ENCODE measurements at places on chromosomes 4 and X.

GRCh38 chr4:137421796-137422195 is 110.5 kb downstream of the PCDH18 start:
- DNase-seq: no peak

DNA sequence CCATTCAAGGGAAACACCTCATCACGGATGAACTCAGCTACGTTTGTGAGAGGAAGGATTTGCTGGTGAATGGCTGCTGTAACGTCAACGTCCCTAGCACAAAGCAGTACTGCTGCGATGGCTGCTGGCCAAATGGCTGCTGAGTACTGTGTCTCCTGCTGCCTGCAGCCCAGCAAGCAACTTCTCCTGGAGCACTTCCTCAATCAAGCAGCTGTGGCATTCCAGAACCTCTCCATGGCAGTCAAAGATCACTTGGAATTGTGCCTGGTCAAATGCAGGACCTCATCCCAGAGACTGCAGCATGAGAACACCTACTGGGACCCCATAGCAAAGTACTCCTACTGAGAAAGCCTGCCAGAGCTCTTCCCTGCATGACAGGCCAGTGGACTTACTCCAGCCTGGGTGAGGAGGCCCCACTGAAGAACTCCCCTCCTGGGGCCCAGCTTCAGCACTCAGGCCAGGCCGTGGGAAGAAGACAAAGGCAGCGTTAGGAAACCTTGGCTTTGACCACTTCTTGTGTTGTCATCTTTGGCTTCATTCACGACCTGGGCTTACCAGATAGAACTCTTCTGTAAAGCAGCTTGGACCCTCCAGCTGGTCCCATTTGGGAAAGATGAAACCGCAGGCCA is 244.3 kb downstream of the RBMX2 start:
- DNase-seq: no peak

DNA sequence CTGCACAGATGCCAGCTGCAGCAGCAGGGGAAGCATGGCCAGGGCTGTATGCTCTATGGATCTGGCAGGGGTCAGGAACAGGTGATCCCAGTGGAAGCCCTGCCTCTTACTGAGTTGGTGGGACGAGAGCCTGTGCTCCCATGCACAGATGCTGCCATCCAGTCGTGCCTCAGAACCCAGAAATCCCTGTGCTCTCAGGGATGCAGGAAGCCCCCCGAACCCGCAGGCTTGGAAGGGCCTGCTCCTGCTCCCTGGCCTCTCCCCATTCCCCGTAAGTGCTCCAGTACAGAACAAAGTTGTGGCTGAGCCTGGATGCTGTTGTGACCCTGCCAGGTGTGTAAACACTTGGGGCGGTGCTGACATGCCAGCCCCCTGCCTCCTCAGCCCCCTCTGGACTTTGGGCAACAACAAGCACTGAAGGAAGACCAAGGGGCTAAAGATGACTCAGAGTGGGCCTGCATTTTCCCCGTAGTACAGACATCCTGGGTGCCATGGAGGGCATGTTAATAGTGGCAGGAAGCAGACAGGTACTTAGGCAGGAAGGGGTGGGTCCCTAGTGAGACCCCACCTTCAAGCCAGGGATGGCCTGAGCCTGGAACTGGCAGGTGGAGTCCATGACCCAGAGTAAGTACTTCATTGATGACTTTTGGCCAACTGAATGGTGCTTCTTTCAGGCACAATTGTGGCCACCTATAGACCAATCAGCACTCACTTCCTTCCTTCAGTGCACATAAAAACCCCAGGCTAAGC is 1640.7 kb downstream of the C4orf33 start:
- DNase-seq: no peak

GRCh38 chr4:154869301-154869700 is 88.2 kb downstream of the RBM46 start:
- no peak for DNase-seq

- no peak for DNase-seq
Observed at GRCh38 chr4:108820492-108821350, 57.9 kb upstream of the ETNPPL start.

DNA sequence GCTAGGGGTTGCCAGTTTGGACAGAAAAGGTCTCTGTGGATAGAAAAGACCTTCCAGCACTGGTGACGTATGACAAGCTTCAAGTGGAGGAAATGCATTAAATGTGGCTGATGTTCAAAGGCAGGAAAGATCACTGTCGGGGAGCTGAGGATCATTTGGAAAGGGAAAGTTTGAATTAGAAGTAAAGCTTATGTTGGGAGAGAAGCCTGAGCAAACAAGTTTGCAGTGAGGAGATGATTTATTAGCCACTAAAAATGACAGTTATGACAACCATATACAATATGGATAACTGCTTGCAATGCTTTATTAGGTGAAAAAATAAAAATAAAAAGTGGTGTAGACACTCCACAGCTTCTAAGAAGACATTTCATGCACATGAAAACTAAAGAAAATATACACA is 135.3 kb upstream of the HS3ST1 start:
- DNase-seq: no peak

GRCh38 chr4:13476915-13477314 is 7.2 kb downstream of the RAB28 start:
- no peak for DNase-seq

GRCh38 chr4:8278421-8279287 is 9.1 kb downstream of the HTRA3 start:
- DNase-seq: no peak

DNA sequence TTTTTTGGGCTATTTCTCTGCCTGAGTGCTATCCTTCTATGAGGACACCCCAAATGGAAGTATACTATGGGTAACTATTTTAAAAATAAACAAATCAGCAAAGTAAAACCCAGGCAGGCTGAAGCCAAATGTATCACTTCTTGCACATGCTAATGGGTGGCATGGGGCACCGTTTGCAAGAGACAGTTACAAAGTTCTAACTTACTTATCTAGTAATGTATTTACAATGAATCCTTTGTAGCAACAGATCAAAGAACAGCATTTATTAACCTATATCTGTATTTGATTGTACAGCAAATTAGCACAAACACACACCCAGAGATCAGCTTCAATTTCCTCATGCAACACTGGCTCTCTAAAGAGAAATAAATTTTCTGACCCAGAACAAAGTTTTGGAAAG is 225.5 kb downstream of the ZNF674 start:
- no peak for DNase-seq

DNA sequence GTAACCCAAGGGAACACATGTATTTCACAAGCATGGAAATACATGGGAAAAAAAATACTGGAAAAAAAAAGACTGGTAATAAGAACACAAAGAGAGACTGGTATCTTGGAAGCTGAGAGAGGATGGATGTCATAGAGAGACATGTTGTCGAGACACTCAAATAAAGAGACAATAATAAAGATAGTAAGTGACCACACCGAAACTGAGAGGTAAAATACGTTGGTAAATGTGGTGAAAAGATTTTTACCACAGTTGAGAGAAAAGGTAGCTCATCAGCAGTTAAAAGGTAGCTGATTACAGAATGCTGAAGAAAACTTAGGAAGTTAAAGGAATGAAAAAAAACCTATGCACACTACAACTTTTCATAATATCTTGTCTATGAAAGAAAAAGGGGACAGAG is 81.1 kb downstream of the ARAP2 start:
- no peak for DNase-seq

DNA sequence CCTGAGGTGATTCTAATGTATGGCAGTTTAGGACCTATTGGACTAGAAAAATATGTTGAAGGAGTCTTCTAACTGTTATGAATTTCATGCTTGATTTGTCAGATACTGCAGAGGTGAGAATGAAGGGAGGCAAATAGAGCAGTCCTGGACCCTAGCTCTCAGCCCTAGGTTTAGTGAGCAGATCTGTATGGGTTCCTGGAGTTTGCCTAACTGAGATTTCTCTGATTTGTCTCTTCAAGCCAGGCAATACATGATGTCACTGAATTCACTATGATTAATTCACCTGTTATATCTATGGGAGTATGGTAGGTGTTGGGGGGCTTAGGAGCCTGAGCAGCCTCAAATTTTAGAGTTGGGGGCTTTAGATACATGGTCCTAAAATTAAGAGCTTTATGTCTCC is 2.6 kb downstream of the MND1 start:
- DNase-seq: no peak

GRCh38 chrX:18981124-18981807 is 2.6 kb downstream of the PHKA2 start:
- DNase-seq: no peak

DNA sequence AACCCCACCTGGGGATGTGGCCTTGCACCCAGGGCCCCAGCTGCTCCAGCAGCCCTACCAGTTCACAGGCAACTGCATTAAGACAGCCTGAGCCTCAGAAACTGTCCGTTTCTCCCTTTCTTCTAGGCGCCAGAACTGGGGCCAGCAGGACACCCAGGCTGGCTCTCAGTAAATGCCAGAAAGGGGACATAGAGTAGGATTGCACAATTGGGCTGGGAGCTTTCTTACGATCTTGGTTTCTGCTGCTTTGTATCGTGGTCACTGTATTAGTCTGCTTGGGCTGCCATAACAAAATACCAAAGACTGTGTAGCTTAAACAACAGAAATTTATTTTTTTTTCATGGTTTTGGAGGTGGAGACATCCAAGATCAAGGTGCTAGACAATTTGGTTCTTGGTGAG is 48.4 kb downstream of the NALF2 start:
- no peak for DNase-seq

DNA sequence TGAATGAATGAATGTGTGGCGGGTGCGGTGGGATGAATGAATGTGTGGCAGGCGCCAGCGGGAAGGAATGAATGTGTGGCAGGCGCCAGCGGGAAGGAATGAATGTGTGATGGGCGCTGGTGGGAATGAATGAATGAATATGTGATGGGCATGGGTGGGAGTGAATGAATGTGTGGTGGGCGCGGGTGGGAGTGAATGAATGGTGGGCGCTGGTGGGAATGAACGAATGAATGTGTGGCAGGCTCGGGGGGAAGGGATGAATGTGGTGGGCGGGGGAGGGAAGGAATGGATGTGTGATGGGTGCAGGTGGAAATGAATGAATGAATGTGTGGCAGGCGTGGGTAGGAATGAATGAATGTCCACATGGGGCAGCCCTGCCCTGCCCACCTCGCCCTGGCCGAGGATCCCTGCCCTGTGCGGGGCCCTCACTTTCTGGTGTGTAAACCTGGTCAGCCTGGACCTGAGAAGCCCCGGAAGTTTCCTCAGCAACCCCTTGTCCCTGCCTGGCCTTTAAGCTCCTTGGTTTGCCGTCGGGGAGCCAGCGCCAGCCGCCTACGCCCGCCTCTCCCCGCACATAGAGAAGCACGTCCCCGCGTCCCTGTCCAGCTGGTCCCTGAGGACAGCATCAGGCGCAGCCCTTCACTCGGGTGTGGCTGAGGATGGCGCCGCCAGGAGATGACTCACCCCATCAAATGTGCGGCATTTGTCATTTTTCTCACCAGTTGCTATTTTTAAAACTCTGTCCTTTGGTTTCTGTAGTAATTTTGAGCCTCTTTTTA is 112.8 kb upstream of the LRPAP1 start:
- DNase-seq: no peak

- DNase-seq: no peak
Observed at GRCh38 chrX:17617806-17618205, 119.5 kb upstream of the SCML1 start.

- no peak for DNase-seq
Observed at GRCh38 chrX:119756926-119757635, 1.3 kb upstream of the SOWAHD start.

DNA sequence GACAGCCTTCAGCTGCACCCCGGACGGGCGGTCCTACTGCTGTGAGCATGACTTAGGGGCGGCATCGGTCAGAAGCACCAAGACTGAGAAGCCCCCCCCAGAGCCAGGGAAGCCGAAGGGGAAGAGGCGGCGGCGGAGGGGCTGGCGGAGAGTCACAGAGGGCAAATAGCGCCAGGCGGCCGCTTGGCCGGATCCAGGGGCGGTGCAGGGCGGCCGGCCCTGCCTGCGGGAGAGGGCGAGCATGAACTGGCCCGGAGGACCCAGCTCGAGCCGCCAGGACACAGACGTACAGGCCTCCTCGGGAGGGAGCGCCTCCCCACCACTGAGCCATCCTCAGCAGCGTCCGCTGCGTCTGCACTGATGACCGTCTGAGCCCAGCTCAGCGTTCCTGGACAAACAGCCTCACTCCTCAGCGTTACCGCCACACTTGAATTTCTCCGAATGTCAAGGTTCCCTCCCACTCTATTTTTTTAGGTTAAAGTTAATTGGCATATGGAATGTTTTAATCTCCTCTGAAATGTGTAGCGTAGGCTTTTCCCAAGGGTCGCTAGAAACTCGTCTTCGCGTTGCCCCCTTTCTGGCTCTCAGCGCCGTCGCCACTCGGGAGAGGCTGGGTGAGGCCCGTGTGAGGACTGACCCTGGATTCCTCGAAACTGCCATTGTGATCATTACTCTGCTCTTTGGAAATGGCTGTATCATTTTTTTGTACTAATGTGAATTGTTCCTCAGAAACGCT is 29.9 kb downstream of the NELFA start:
- DNase-seq: no peak

GRCh38 chr4:180809439-180809838 is 1433.8 kb upstream of the TENM3 start:
- DNase-seq: no peak

DNA sequence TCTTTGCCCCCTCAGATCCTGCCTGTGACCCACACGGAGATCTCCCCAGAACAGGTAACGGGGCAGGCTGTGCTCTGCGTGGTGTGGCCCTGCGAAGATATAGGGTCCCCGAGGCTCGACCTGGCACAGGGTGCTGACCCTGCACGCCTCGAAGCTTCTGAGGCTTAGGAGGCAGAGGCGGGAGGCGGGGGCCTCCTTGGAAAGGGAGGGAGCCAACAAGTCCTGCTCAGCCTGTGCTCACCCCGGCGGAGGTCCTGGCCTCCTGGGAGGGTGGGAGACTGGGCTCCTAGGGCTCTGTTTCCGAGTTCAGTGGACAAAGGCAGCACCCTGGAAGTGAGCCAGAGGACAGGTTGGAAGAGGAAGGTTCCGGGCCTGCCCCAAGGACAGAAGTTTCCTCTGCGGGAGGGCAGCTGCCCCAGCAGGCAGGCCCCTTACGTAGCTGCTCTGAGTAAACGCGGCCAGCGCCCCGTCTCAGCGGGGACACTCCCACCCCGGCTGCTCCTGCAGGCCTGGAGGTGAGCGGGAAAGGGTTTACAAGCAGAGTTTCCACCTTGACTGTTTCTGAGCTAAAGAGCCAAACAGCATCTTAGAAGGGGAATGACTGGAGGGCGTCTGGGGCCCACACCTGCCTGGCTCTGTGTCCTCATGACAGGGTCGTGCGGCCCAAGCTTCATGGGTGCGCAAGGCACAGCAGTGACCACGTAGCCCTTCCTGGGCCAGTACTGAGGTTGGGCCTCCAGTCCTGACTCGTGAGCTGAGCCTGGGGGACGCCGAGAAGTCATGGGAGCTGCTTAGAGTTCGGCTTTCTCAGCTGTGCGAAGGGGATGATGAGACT is 16.1 kb downstream of the TMEM175 start:
- DNase-seq: no peak

DNA sequence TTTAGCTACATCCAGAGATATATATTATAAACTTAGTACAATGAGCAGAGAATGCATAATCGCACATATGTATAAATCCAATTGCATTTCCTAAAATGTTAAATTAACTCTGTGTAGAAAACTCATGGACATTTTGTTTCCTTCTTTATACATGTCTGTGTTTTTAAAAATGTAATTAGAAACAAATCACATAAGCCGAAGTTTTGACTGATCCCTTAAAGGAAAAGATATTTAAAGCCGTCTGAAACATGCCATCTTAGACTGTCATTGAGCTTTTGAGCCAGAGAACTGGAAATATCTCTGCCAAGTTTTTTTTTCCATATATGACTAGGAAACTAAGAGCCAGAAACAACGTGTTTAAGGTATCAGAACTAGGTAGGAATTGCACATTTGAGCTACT is 107.0 kb downstream of the ARAP2 start:
- no peak for DNase-seq

GRCh38 chr4:78937837-78938236 is 1.4 kb downstream of the PAQR3 start:
- DNase-seq: no peak

All from GM18507 (cell line).